ENCODE measurements at places on chromosomes 4 and X. TPM values are rescaled to one million over a fixed set of nuclear protein-coding genes. Genes with fewer than 3 reads are reported as not detected.

Gene ELOVL6
- total RNA-seq, result 20.2 TPM

DNA sequence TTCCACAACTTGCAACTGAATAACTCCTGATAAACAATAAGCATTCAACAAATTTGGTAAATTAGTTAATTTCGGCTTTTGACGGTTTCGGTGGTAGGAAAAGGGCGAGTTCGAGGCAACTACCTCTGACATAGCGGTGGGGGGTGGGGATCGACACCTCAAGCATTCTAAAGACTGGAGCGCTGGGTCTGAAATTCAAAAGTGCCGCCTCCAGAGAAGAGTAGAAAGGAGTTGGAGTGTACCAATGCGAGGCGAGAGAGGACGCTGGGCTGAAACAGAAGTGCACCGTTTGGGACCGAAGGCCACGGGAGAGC is 725 bp downstream of the SMC1A start:
- peak overlapping the region; percentile 86 for H3K4me3 ChIP-seq
- no peaks in the 10 kb centered on the region for H3K27me3 ChIP-seq
- peaks cover 5% of the 10 kb centered on the region for H3K36me3 ChIP-seq
- peak overlapping the region; percentile 87 for H3K27ac ChIP-seq
- DNase-seq, result no peak

- no peak overlapping the region for H3K4me3 ChIP-seq
- no peak for DNase-seq
- H3K27ac ChIP-seq, result no peak overlapping the region
- H3K36me3 ChIP-seq, result no peaks in the 10 kb centered on the region
- H3K4me1 ChIP-seq, result peaks cover 6% of the 10 kb centered on the region
Measured at GRCh38 chr4:76090241-76090691, 15.8 kb downstream of the ART3 start.

- DNase-seq, result no peak
- no peaks in the 10 kb centered on the region for H3K4me1 ChIP-seq
- no peak overlapping the region for H3K27ac ChIP-seq
- no peak overlapping the region for H3K4me3 ChIP-seq
- H3K27me3 ChIP-seq, result no peaks in the 10 kb centered on the region
Measured at GRCh38 chr4:122205687-122206086, 53.6 kb downstream of the BLTP1 start.

Gene USP11
- 49.2 TPM for total RNA-seq

- no peak overlapping the region for H3K4me3 ChIP-seq
- no peaks in the 10 kb centered on the region for H3K4me1 ChIP-seq
- no peaks in the 10 kb centered on the region for H3K36me3 ChIP-seq
- H3K27me3 ChIP-seq, result peaks cover 10% of the 10 kb centered on the region
- DNase-seq, result no peak
- H3K27ac ChIP-seq, result no peak overlapping the region
Measured at GRCh38 chr4:153265306-153266047, 61.2 kb downstream of the TRIM2 start.

Gene MAGEB10
- not detected for total RNA-seq

Gene DUSP21
- total RNA-seq, result not detected

Gene VGLL1
- total RNA-seq, result not detected

- no peak for DNase-seq
- no peak overlapping the region for H3K4me3 ChIP-seq
- H3K27me3 ChIP-seq, result peaks cover 31% of the 10 kb centered on the region
- no peaks in the 10 kb centered on the region for H3K36me3 ChIP-seq
- no peaks in the 10 kb centered on the region for H3K4me1 ChIP-seq
Measured at GRCh38 chr4:173046818-173047217, 121.8 kb upstream of the GALNT7 start.

Gene CORIN
- total RNA-seq, result not detected

DNA sequence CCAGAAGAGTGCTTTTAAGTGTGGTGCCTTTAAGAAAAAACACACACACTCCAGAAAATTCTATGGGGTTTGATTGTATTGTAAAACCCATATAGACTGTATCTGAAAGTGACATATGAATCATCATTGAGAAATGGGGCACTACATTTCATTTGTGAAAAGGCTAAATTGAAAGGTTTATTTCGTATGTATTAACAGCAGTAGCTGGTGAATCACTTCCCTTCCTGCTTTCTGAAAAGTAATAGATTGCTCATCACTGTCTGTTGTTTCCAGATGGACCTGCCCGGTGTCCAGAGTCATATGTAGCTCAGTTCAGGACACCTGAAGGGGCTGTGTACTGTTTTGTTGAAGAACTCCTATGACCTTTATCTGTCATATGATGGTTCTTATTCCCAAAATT is 28.1 kb upstream of the HPRT1 start:
- H3K4me1 ChIP-seq, result no peaks in the 10 kb centered on the region
- H3K27ac ChIP-seq, result no peak overlapping the region
- H3K4me3 ChIP-seq, result peak overlapping the region; percentile 22
- H3K36me3 ChIP-seq, result no peaks in the 10 kb centered on the region
- peaks cover 2% of the 10 kb centered on the region for H3K27me3 ChIP-seq

GRCh38 chr4:55359397-55359916 is 13.4 kb downstream of the SRD5A3 start:
- peaks cover 26% of the 10 kb centered on the region for H3K4me1 ChIP-seq
- peak overlapping the region; percentile 39 for H3K27ac ChIP-seq
- no peak for DNase-seq
- H3K27me3 ChIP-seq, result no peaks in the 10 kb centered on the region
- peaks cover 4% of the 10 kb centered on the region for H3K36me3 ChIP-seq

DNA sequence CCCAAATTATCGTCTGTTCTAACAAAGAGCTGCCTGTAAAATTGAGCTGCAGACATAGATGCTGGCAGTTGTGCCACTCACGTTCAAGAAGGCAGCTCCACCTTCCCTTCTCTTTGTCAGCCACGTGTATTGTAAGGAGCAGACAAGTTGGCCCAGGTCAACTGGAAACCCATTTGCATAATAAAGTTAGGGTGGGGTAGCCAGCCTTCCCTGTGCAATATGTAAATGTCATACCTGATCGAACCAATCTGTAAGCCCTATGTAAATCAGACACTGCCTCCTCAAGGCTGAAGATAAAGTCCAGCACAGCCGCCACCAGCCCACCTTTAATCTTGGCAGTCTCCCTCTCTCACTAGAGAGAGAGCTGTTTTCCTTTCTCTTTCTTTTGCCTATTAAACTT is 117.2 kb downstream of the TMEM144 start:
- H3K27me3 ChIP-seq, result no peaks in the 10 kb centered on the region
- H3K4me3 ChIP-seq, result no peak overlapping the region
- no peaks in the 10 kb centered on the region for H3K36me3 ChIP-seq
- H3K27ac ChIP-seq, result no peak overlapping the region
- no peaks in the 10 kb centered on the region for H3K4me1 ChIP-seq

GRCh38 chr4:89658701-89659024 is 178.3 kb downstream of the SNCA start:
- no peak overlapping the region for H3K4me3 ChIP-seq
- peaks cover 6% of the 10 kb centered on the region for H3K27me3 ChIP-seq
- H3K27ac ChIP-seq, result no peak overlapping the region
- H3K36me3 ChIP-seq, result no peaks in the 10 kb centered on the region
- H3K4me1 ChIP-seq, result no peaks in the 10 kb centered on the region

DNA sequence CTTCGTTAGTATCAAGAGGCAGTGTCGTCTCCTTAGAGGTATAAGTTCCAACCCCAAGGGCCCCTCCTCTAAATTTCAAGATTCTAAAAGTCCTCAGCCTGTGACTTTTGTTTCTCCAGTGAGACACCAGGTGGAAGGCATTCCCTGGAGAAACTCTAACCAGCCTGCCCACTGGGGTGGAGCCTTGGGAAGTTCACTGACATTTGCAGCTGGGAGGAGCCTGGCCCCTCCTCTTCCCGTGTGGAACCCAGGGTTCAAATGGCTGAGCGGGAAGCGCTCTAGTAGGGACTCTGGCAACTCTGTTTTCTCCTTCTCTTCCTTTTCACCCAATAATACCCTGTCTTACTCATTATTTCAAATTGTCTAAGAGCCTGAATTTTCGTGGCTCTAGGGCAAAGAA is 325.0 kb downstream of the TLL1 start:
- no peaks in the 10 kb centered on the region for H3K27me3 ChIP-seq
- H3K27ac ChIP-seq, result no peak overlapping the region
- no peak overlapping the region for H3K4me3 ChIP-seq
- H3K36me3 ChIP-seq, result no peaks in the 10 kb centered on the region
- DNase-seq, result no peak

Gene YIPF7
- not detected for total RNA-seq

DNA sequence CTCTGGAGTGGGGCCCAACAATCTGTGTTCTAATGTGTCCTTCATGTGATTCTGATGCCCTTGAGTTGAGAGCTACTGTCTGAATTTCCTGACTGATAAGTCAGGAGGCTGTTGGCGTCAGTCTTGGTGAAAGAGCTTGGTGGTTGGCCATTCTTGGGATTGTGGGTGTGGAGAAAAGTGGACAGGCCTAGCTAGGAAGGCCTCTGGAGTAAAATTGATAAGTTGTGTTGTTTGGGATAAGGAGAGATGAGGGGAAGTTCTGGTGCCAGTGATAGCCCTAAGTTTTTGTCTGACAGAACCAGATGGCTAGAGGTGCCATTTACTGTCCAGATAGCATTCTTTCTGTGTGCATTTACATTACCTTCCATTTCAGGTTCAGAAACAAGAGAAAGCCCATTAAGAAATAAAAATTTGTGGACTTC is 11.7 kb downstream of the NSD2 start:
- no peaks in the 10 kb centered on the region for H3K36me3 ChIP-seq
- peaks cover 45% of the 10 kb centered on the region for H3K4me1 ChIP-seq
- H3K27me3 ChIP-seq, result no peaks in the 10 kb centered on the region
- no peak overlapping the region for H3K4me3 ChIP-seq
- no peak for DNase-seq

DNA sequence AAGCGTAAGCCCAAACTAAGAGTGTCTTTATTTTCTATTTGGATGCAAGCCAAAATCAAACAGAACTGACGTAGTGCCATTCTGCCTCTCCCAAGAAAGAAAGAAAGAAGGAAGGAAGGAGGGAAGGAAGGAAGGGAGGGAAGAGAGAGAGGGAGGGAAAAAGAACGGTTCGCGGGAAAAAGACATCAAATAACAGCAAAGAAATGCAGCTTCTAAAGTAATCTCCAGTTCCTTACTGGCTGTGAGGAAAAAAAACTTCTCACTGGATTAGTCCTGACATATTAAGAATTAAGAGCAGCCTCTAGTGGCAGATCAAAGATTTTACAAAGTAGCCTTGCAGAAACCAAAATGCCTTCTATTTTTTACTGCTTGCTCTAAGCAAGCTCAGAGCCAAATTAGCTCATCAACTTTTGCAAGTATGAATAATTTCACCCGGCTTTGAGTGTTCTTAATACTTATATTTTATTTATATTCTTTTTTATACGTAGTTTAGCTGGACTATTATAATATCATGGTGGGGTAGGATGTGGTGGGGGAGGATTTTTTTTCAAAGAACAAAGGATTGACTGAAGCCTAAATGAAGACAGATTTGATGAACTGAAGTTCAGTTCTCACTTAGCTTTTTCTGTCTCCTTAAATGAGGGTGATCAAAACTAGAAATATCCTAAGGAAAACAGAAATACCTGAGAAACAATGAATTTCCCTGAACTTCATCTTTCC is 36.6 kb downstream of the PITX2 start:
- H3K4me1 ChIP-seq, result no peaks in the 10 kb centered on the region
- H3K27ac ChIP-seq, result no peak overlapping the region
- no peaks in the 10 kb centered on the region for H3K36me3 ChIP-seq
- no peak for DNase-seq
- no peak overlapping the region for H3K4me3 ChIP-seq
- peaks cover 5% of the 10 kb centered on the region for H3K27me3 ChIP-seq

Gene UGDH
- total RNA-seq, result 39.5 TPM

DNA sequence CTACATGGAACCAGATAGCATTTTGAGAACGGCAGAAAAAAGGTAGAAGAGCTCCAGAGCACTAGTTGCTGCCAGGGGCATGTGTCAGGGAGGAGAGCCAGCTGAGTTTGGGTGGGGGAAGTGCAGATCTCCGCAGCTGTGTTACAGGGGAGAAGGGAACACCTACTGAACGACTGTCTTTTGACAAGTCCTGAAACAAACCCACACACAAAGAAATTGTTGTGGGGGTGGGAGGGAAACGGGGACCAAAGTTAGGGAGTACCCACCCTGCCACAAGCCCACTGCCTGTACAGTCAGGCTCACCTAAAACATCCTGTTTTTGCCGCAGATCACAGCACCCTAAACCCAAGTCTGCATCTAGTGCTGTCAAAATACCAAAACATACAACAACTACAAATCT is 55.5 kb downstream of the LEF1 start:
- peak overlapping the region; percentile 33 for H3K4me3 ChIP-seq
- H3K36me3 ChIP-seq, result no peaks in the 10 kb centered on the region
- no peak for DNase-seq

Gene CT45A10
- not detected for total RNA-seq

- H3K27me3 ChIP-seq, result no peaks in the 10 kb centered on the region
- no peak for DNase-seq
- no peak overlapping the region for H3K4me3 ChIP-seq
- no peaks in the 10 kb centered on the region for H3K4me1 ChIP-seq
- H3K36me3 ChIP-seq, result no peaks in the 10 kb centered on the region
Measured at GRCh38 chr4:106816496-106816895, 219.6 kb downstream of the DKK2 start.

- H3K4me1 ChIP-seq, result no peaks in the 10 kb centered on the region
- DNase-seq, result no peak
Measured at GRCh38 chrX:152165033-152165743, 26.8 kb upstream of the MAGEA10 start.

Gene RAB39B
- total RNA-seq, result 7.5 TPM

Gene CLDN22
- not detected for total RNA-seq

DNA sequence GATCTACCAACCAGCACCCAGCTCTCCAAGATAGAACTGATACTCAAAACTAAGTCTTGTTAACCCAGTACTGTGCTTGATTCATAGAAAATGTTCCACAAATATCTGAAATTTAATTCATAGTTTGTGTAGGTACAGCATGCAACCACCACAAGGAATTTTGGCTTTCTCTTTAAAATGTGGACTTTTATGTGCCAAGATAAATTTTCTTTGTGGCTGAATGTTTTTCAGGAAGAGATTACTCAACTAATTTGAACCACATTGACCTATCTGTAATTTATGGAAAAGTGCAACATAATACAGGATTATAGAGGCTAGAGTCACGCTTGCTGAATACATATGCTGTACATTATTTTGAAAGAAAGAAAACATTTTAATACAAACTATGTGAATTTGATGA is 730.8 kb downstream of the IL1RAPL1 start:
- no peaks in the 10 kb centered on the region for H3K36me3 ChIP-seq
- H3K4me3 ChIP-seq, result no peak overlapping the region
- no peak overlapping the region for H3K27ac ChIP-seq
- no peaks in the 10 kb centered on the region for H3K27me3 ChIP-seq
- H3K4me1 ChIP-seq, result no peaks in the 10 kb centered on the region

- H3K4me1 ChIP-seq, result no peaks in the 10 kb centered on the region
- no peaks in the 10 kb centered on the region for H3K36me3 ChIP-seq
- no peak for DNase-seq
- H3K4me3 ChIP-seq, result no peak overlapping the region
- H3K27me3 ChIP-seq, result no peaks in the 10 kb centered on the region
Measured at GRCh38 chr4:131370846-131371245, 1778.2 kb upstream of the PCDH10 start.

DNA sequence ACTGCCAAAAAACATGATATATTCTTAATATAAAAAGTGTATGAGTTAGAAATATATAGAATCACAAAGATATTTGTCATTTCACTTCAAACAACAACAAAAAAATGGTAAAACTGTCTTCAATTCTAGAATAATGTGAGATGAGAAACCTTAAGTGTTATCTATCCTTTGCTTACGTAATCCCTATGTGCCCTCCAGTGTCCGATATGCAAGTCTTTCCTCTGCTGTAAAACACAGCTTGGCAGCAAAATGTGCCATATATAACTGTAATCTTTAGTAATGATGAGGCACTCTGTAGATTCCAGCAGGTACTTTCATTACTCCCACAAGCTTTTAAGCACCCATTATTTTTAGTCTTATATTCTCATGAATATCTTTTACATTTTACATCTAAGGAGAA is 555.1 kb upstream of the FRG1 start:
- peaks cover 5% of the 10 kb centered on the region for H3K36me3 ChIP-seq
- H3K27ac ChIP-seq, result no peak overlapping the region
- H3K4me3 ChIP-seq, result no peak overlapping the region
- H3K27me3 ChIP-seq, result no peaks in the 10 kb centered on the region
- H3K4me1 ChIP-seq, result no peaks in the 10 kb centered on the region
